Naive B cell (primary cell): ENCODE measurements at places on chromosomes 6 and 20. TPM values are rescaled to one million over a fixed set of nuclear protein-coding genes. Genes with fewer than 3 reads are reported as not detected.

GRCh38 chr6:137076277-137077068 is 31.7 kb upstream of the IL20RA start:
- H3K27ac ChIP-seq, result no peak overlapping the region
- peaks cover 3% of the 10 kb centered on the region for H3K4me1 ChIP-seq
- DNase-seq, result peak; percentile 65
- no peaks in the 10 kb centered on the region for H3K36me3 ChIP-seq
- H3K4me3 ChIP-seq, result no peak overlapping the region

DNA sequence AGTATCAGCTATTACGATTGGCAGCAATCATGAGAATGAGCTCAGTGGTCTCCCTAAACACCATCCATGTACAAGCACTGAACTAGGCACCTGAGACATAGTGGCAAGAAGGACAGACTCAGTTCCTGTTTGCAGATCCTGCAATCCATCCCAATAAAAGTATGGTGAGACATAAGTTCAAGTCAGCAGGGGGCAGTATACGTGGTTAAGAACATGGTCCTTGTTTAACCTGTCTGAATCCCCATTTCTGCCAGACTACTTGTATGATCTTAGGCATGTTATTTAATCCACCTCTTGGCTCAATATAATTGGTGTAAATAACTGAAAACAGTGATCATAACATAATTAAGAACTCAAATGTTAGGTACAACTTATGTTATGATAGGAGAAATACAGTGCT is 33.2 kb upstream of the PNISR start:
- H3K36me3 ChIP-seq, result peaks cover 12% of the 10 kb centered on the region
- no peaks in the 10 kb centered on the region for H3K27me3 ChIP-seq
- peaks cover 2% of the 10 kb centered on the region for H3K4me1 ChIP-seq
- peak overlapping the region; percentile 4 for H3K27ac ChIP-seq

DNA sequence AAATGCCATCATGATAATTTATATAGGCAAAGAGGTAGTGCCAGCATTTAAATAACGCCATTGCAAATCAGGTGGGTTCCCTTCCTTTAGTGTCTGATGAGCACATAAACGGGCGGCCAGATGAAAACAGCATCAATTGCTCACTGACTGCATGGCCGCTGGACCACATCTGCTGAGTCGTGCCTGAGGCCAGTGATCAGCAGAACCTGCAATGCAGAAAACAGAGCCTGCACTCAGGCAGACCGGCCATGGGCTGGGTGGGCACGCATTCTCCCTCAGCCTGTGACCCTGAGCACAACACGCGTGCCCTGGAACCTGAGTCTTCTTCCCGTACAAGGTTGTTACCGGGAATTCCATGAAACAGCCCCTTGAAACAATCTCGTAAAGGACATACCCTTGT is 144.0 kb upstream of the THBS2 start:
- DNase-seq, result no peak
- no peaks in the 10 kb centered on the region for H3K4me1 ChIP-seq
- no peak overlapping the region for H3K27ac ChIP-seq
- no peak overlapping the region for H3K4me3 ChIP-seq

DNA sequence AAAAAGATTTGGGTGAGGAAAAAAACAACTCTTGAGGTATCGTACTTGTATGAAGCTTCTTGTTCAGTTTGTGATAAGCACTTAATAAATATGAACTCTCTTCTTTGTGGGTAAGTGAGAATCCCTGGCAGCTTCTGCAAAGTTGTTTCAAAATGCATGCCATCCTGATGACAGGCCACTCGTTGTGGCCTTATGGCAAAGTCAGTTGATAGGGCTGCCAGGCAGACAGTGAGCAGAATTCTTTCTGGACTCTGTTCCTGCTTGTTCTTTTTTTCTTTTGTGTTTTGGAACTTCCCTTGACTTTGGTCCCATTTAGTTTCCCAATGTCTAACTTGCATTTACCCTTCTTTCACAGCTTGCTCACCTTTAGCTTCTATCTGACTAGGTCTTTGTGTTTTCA is 983.5 kb upstream of the FLRT3 start:
- H3K4me1 ChIP-seq, result peaks cover 8% of the 10 kb centered on the region
- H3K27ac ChIP-seq, result no peak overlapping the region
- peak overlapping the region; percentile 62 for H3K4me3 ChIP-seq
- no peaks in the 10 kb centered on the region for H3K27me3 ChIP-seq
- DNase-seq, result no peak

DNA sequence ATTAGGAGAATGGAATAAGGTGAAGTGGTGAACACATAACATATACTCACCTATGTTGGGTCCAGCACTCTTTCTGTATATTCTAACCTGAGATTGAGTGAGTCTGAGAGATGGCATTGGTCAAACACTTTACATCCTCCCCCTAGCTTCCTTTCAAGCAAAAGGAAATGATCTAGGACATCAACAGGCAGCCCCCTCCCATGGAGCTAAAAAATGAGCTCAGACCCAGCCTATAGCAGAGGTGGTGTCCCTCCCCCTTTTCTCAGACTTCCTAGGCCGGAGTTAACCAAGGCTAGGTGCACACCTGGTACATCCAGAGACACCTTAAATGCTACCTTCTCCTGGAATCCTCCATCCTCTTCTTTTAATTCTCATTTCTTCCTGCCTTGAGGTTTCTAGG is 5.5 kb upstream of the SDC4 start:
- H3K4me3 ChIP-seq, result no peak overlapping the region
- no peaks in the 10 kb centered on the region for H3K36me3 ChIP-seq
- DNase-seq, result no peak
- peaks cover under 1% of the 10 kb centered on the region for H3K4me1 ChIP-seq
- no peak overlapping the region for H3K27ac ChIP-seq

- DNase-seq, result no peak
- H3K27ac ChIP-seq, result no peak overlapping the region
- H3K4me1 ChIP-seq, result peaks cover 33% of the 10 kb centered on the region
Measured at GRCh38 chr6:18405477-18406293, 18.5 kb downstream of the RNF144B start.

GRCh38 chr6:124203101-124203811 is 399.6 kb downstream of the NKAIN2 start:
- no peaks in the 10 kb centered on the region for H3K36me3 ChIP-seq
- no peaks in the 10 kb centered on the region for H3K27me3 ChIP-seq
- H3K27ac ChIP-seq, result no peak overlapping the region

DNA sequence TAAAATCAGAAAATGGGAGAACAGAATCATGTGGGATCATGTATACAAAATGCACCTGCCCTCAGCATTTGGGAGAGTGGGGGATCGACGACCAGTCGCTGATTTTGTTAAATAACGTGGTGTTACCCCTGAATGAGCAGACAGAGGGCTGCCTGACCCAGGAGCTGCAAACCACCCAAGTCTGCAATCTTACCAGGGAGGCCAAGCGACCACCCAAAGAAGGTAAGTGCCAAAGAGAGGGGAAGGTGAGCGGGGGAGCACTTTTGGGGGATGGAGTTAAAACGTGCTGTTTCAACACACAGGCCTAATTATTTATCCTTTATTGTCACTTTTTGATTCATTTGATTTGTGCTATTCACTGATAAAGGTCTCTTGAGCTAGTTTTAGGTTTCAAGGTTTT is 4.1 kb downstream of the ADGRB3 start:
- H3K4me1 ChIP-seq, result peaks cover 17% of the 10 kb centered on the region
- H3K36me3 ChIP-seq, result no peaks in the 10 kb centered on the region
- no peak overlapping the region for H3K27ac ChIP-seq

DNA sequence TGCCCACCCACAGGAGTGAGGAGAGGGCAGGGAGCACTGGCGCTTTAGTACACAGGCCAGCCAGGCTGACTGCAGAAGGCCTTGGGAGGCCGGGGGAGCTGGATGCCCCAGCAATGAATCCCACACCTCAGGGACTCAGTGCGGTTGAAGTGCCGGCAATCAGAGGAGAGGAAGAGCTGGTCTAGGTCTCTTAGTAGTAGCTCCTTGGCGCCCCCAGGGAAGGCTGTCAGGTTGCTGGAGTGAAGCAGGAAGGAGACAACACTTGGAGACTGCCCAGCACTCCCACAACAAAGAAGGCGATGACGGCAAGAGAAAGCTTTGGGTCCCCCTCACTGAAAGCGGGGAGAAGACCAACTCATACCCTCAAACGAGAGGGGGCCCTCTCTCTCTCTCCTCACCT is 8.3 kb upstream of the TNXB start:
- H3K27ac ChIP-seq, result no peak overlapping the region
- no peaks in the 10 kb centered on the region for H3K27me3 ChIP-seq
- DNase-seq, result no peak
- H3K36me3 ChIP-seq, result peaks cover 4% of the 10 kb centered on the region

GRCh38 chr6:33898771-33899170 is 95.0 kb upstream of the MLN start:
- DNase-seq, result no peak
- H3K27ac ChIP-seq, result no peak overlapping the region
- no peaks in the 10 kb centered on the region for H3K36me3 ChIP-seq
- peaks cover 25% of the 10 kb centered on the region for H3K4me1 ChIP-seq

DNA sequence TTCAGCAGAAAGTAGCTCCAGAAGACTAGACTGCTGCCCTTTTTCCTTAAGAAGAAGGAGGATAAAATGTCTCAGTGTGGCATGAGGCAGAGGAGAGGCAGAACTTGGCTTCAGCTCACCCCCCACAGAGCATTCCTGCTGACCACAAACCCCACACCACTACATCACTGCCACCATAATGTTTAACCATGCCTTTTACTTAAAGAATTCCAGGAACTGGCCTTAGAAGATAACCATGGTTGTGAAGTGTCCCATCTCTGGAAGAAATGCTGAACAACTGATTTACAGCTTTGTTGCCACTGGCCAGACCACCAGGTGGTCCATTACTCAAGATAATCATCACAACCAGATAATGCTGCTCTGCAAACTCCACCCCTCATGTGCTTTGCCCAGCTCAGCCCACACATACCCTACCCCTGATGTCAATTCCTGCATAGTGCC is 154.1 kb downstream of the CD24 start:
- no peaks in the 10 kb centered on the region for H3K36me3 ChIP-seq
- peaks cover 4% of the 10 kb centered on the region for H3K4me1 ChIP-seq
- no peak overlapping the region for H3K27ac ChIP-seq

- no peak overlapping the region for H3K27ac ChIP-seq
- H3K36me3 ChIP-seq, result no peaks in the 10 kb centered on the region
- peaks cover 6% of the 10 kb centered on the region for H3K27me3 ChIP-seq
- no peak overlapping the region for H3K4me3 ChIP-seq
Measured at GRCh38 chr20:62766716-62767115, 29.6 kb upstream of the MRGBP start.

DNA sequence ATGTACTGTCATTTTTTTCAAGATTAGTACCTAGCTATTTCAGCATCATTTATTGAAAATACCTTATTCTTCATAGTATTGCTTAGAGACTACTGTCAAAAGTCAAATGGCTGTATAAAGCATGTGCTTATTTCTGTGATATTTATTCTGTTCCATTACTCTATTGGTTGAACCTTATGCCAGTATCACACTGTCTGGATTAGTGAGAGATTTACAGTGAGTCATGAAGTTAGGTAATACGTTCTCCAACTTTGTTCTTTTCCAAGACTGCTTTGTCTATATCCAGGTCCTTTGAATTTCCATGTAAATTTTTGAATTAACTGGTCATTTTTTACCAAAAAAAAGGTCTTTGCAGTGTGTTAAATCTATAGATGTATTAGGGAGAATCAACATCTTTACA is 18.6 kb upstream of the RNF217 start:
- H3K4me3 ChIP-seq, result no peak overlapping the region
- H3K27ac ChIP-seq, result no peak overlapping the region
- no peaks in the 10 kb centered on the region for H3K27me3 ChIP-seq
- H3K36me3 ChIP-seq, result no peaks in the 10 kb centered on the region
- no peak for DNase-seq

- no peak for DNase-seq
- peaks cover 3% of the 10 kb centered on the region for H3K27me3 ChIP-seq
- peaks cover 21% of the 10 kb centered on the region for H3K36me3 ChIP-seq
Measured at GRCh38 chr20:32941155-32941885, 62.9 kb downstream of the SUN5 start.

DNA sequence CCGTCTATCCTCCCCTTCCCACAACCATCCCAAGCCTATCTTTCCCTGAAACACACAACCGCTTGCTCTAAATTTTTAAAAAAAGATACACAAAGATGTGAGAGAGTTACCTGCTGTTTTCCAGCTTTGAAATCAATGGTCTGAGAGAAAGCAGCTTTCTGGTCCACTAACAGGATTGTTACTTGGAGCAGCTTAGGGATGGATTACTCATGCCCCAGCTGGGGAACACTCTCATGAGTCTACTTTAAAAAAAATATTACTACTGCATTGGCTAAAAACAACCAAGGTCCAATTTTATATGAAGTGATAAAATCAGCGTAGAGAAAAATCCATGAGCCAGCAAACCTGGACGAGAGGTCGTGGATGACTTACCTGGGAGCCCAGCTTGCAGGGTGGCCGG is 29.6 kb upstream of the FOXC1 start:
- H3K4me1 ChIP-seq, result peaks cover 2% of the 10 kb centered on the region
- H3K27me3 ChIP-seq, result peaks cover 45% of the 10 kb centered on the region
- H3K4me3 ChIP-seq, result no peak overlapping the region
- no peak overlapping the region for H3K27ac ChIP-seq

DNA sequence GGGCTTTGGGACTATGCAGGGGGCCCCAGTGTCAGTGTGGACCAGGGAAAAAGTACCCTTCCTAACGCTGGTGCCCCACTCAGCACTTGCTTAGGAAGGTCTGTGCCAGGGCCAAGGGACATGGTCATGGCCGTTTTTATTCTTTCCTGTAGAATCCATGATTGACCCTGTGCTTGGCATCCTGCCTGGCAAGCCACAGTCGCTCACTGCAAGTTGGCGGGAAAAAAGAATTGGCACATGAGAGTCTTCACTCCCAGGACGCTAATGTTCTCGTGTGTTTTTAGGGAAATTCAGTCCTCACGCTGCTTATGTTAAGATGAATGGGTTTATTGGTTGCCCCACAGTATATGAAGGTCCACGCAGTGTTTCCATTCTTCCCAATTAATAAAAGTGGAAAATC is 253.4 kb downstream of the CDH4 start:
- no peak overlapping the region for H3K4me3 ChIP-seq
- no peak for DNase-seq
- H3K4me1 ChIP-seq, result no peaks in the 10 kb centered on the region
- H3K27me3 ChIP-seq, result no peaks in the 10 kb centered on the region
- H3K36me3 ChIP-seq, result no peaks in the 10 kb centered on the region

DNA sequence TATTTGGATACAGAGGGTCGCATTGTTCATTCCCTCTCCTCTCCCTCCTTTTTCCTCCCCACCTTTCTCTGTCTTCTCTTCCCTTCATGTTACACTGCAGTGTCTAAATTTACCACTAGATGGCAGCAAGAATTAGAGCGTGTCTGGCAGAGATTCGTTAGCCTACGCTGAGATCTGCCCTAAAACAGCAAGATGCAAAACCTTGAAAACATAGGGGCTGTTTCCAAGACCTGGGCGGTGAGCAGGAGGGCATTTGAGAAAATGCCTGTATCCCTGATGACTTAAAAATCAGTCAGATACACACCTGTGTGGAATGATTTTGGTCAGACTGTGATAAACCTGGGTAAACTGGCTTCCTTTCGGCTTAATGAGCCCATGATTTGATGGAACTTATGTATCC is 101.5 kb upstream of the ISM1 start:
- no peaks in the 10 kb centered on the region for H3K4me1 ChIP-seq
- DNase-seq, result peak; percentile 27
- no peaks in the 10 kb centered on the region for H3K36me3 ChIP-seq
- H3K27ac ChIP-seq, result no peak overlapping the region
- peaks cover 9% of the 10 kb centered on the region for H3K27me3 ChIP-seq
- H3K4me3 ChIP-seq, result no peak overlapping the region

The OR2B6 gene
- polyA plus RNA-seq, result not detected

The NHLRC1 gene
- polyA plus RNA-seq, result 1.6 TPM

The HCK gene
- 71.4 TPM for polyA plus RNA-seq

The GNMT gene
- 0.26 TPM for polyA plus RNA-seq

The MOG gene
- not detected for polyA plus RNA-seq

The DUSP15 gene
- polyA plus RNA-seq, result not detected

The SNX3 gene
- polyA plus RNA-seq, result 653 TPM

The RNF182 gene
- not detected for polyA plus RNA-seq

The HTR1E gene
- polyA plus RNA-seq, result not detected

The DSTN gene
- 39.8 TPM for polyA plus RNA-seq

The NTSR1 gene
- polyA plus RNA-seq, result not detected
